Dermis microvascular lymphatic vessel endothelial cell (primary cell): ENCODE measurements at places on chromosomes 1 and 21. TPM values are rescaled to one million over a fixed set of nuclear protein-coding genes. Genes with fewer than 3 reads are reported as not detected.

GRCh38 chr1:8259498-8260290 lies 58.2 kb upstream of the SLC45A1 start:
- peak; percentile 94 for DNase-seq

DNA sequence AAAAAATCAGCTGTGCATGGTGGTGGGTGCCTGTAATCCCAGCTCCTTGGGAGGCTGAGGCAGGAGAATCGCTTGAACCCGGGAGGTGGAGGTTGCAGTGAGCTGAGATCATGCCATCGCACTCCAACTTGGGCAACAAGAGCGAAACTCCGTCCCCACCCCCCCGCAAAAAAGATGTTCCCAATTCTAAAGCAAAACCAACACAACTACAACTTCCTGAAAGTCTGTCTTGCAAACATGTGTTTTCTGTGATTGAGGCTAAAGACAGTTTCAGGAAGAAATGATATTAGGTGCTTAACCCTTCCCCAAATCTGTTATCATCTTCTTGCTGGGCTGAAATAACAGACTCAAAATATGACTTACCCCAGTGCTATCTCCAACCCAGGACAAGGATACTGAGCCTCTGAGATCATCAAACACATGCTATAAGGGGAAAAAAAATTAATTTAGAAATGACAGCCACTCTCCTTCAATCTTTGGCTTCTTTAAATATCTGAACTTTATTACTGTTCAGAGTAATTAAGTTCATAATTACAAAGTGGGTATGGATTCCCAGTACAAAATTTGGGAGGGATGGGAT lies 28.5 kb downstream of the SORT1 start:
- DNase-seq, result no peak

DNA sequence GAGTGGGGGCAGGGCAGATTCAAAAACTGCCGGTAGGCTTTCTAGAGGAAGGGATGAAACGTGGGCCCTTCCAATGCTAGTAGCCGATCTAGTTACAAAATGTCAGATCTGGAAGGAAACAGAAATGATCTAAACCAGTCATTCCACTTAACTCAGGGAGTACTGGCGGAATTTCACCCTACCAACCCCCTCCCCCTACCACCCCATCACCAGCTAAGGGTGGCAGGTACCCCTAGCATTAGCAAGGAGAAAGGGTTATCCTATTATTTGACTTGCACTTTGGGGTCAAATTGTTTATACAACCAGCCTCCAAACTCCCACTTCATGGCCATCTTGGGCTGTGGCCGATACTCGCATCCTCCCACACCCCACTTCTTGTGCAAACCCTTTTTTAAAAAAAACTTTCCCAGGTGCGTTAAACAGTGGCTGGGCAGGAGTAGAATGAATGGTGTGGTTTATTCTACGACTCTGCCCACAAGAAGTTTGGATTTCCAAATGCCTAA lies 644 bp upstream of the MRPL24 start:
- no peak for DNase-seq

DNA sequence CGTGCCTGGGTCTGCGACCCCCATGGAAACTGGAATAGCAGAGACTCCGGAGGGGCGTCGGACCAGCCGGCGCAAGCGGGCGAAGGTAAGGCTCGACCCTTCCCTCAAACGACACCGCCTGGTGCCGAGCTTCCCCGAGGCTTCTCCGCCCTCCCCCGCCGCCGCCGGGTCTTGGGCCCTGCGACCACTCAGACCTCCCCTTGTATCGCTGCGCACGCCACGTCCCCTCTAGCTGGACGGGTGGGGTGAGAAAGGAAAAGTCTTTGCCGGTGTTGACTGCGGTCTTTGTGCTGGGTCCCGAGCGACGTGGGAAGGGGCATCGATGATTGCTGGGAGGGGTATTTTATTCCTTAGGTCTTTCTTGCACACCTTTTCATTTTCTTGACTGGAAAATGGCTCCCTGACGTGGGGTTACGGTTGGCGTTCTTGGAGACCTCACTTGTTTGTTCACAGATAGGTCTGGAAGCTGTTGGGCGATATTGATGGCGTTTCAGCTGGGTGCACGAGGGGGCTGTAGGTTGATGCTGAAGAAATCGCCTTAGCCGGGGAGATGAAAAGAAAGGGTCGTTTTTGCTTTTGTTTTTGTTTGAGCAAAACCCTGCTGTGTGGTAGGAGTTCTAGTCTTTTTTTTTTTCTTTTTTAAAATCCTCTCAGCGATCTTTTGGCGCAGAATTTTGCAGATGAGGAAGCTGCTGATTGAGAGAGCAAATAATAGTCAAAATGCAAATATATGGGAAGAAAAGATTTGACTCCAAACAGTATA lies 776 bp downstream of the KDM1A start:
- DNase-seq, result peak; percentile 59

- DNase-seq, result no peak
Measured at GRCh38 chr1:153359241-153359640, 1.6 kb downstream of the S100A9 start.

GRCh38 chr1:10564063-10564462 lies 89.3 kb downstream of the PEX14 start:
- no peak for DNase-seq

GRCh38 chr1:205454903-205455335 lies 926 bp downstream of the BLACAT1 start:
- no peak for DNase-seq

- no peak for DNase-seq
Measured at GRCh38 chr1:21234779-21235178, 55.5 kb downstream of the ECE1 start.

GRCh38 chr1:9822897-9823692 lies 670 bp downstream of the CLSTN1 start:
- DNase-seq, result no peak

DNA sequence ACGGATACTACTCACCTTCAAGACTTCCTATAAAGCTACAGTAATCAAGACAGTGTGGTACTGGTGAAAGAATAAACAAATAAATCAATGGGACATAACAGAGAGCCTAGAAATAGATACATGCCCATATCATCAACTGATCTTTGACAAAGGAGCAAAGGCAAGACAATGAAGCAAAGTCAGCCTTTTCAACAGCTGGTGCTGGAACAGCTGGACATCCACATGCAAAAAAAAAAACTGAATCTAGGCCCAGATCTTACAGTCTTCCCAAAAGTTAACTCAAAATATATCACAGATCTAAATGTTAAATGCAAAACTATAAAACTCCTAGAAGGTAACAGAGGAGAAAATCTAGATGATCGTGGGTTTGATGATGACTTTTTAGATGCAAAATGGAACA lies 170.3 kb downstream of the MIS18A start:
- no peak for DNase-seq

DNA sequence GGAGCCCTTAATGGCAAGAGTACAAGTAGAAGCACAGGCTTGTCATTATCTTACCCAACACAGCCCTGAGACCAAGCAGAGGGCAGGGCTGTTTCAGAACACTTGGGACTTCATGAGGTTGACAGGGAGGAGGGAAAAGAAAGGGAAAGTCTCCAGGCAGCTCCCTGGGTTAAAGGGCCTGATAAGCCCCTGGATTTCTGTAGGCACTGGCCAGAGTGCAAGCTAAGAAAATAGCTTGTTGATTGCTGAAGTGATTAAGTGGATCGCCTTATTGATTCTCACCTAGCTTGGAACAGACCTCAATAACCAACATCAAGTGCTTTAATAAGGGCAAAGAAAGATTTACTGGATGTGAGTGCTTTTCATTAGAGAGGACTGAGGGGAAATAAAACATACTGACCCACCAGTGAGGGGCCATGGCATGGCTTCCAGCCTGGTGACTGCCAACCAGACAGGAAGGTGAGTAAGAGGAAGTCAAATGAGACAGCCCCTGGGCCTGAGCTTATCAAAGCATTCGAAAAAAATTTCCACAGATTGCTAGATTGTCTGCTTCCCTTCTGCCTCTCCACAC lies 121.4 kb upstream of the NFIA start:
- peak; percentile 83 for DNase-seq

DNA sequence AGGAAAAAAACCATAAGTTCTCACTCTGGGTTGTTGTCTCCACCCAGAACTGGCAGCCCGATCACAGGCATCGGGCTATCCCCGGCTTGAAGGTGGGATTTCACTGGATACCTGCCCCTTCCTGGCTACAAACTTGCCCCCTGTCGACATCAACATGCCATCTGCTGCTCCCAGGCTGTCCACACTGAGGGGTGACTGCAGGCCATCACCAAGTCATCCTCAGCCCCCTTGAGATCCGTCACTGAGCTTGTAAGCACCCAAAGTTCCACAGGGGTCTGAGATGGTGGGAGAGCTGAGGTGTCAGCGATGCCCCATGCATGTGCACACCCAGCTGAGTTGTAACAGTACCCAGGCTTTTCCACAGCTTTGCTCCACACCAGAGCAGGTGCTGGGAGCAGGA lies 211.0 kb downstream of the AMY1C start:
- no peak for DNase-seq

- DNase-seq, result no peak
Measured at GRCh38 chr1:94300731-94301130, 63.3 kb upstream of the ARHGAP29 start.

- DNase-seq, result no peak
Measured at GRCh38 chr1:115090540-115090939, 1.2 kb upstream of the TSPAN2 start.

DNA sequence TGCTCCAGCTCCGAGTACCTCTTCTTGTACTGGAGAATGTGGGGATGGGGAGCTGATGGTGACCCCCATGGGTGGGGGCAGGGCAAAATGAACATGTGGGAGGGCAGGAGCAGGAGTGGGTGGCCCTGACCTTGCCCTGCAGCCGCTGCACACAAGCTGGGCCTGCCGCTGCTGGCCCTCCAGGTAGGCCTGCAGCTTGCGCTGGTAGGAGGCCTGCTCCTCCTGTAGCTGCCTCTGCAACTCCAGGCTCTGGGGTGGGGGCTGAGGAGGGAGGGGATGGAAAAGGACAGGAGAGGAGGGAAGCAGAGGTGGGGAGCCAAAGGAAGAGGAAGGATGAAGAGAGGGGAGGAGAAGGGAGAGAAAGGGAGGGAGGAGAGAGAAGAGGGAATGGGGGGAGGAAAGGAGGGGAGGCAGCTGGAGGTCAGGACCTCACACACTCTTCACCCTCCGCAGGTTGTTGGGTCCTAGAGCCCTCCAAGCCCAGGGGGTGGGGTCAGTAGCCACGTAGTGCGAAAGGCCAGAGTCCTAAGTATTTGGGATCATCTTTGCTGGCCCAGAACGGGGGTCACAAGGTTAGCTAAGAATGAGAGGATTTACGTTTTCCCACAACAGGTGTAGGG lies 22.9 kb downstream of the RNU1-1 start:
- DNase-seq, result no peak

DNA sequence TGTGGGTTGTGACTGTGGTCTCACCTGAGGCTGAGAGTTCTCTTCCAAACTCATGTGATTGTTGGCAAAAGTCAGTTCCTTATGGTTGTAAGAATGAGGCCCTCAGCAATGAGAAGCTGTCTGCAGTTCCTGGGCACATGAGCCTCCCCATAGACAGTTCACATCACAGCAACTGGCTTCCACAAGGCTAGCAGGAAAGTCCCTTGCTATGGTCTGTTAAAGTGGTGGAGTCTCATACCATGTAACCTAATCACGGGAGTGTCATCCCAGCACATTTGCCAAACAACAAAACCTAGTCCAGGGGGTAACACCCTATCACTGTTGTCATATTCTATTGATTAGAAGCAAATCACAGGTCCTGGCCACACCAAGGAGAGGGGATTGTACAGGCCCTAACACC lies 163.8 kb downstream of the BACH1 start:
- DNase-seq, result no peak

DNA sequence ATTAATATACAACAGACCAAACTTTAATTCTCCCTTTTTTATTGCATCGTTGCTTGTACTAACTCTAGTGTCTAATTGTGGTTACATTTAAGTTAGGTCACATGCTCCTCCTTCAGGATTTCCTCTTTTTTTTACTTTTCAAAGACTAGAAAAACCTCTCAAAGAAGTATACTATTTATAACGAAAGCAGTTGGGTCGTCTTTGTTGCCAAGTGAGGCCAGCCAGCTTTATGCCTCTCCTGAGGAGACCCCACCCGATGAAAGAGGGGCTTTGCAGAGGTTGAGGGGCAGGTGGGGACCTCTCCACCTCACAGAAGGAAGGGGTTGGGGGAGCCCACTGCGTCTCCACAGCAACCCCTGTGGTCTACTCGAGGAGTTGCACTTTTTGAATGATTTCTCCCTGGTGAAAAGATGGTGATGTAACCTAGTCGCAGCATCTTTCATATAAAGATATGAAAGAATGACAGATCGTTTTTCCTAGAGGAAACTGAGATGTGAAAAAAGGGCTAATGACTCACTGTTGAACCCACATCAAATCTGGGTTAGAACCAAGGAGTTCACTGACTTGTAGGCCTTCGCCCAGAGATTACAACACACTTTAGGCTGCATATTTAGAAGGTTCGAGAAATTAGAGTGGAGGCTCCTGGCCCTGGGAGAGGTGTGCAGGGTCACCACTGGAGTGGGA lies 6.4 kb downstream of the TGFB2 start:
- no peak for DNase-seq

The RXFP4 gene
- not detected in 2 replicates for total RNA-seq

The S100A3 gene
- 0.38 and 2.3 TPM in 2 replicates for total RNA-seq

The SGIP1 gene
- 20.3 and 45.4 TPM in 2 replicates for total RNA-seq

The SLC16A4 gene
- 0.13 and 0.25 TPM in 2 replicates for total RNA-seq

The CCDC185 gene
- total RNA-seq, result not detected in 2 replicates
